ENCODE measurements at places on chromosomes 6 and 20.

DNA sequence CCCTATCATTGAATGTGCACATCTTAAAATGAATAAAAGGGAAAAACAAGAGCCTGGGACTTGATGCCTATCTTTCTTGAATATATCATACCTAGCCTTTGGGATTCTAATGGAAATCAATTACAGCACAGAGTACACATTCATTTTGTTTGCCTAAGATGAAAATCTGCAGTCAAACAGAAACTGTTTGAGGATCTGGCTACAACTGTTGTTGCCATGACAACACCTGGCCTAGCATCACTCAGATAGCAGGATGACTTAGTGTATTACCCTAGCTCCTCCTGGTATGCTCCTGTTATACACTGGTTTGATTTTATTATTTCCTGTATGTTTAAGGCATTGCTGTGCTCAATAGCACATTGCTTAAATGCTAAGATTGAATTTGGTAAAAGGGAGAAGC, 71.5 kb upstream of the LAMP5 start:
- DNase-seq, result no peak

DNA sequence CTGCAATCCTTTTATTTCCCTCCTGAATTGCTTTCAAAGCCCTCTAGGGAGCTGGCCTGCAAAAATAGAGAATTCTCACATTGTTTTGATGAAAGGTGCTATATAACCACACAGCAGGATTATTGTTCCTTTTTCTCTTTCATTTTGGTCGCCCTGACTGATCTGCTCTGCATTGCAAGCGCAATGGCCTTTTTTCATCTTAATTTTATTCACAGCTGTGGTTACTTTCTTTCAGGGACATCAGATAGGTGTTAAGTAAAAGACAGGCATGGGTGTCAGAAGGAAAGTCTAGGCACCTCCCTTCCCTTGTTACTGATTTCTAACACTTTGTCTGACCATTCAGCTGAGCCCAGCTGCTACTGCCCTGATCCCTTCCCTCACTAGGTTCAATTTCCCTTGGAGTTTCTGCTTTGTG, 850.5 kb upstream of the MAP3K7 start:
- no peak for DNase-seq

DNA sequence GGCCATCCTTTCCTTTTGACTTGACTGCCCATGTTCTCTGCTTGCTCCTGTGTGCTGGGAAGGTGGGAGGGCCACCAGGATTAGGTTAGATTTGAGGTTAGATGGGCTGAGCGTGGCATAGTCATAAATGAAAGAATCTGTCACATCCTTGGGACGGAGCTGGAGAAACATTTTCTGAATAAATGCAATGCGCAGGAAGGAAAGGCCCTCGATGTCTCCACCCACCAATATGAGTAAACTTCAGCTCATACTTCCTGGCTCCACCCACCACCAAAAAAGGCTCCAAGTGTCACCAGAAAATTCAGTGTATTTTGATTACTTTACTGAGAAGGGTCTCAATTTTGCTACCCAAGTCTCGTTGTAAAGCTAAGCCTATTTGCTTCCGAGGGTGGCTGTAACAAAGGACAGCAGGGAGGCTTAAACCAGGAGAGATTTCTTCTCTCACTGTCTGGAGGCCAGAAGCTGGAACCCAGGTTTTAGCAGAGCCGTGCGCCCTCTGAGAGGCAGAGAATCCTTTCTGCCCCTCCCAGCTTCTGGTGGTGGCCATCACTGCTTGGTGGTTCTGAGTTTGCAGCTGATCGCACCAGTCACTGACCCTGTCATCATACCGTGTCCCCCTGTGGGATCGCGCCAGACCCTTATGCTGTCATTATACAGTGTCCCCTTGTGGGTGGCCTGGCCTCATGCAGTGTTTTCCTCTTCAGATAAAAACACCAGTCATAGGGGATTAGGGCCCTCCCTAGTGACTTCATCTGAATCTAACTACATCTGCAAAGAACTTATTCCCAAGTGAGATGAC, 137.8 kb downstream of the TTLL2 start:
- DNase-seq, result no peak

DNA sequence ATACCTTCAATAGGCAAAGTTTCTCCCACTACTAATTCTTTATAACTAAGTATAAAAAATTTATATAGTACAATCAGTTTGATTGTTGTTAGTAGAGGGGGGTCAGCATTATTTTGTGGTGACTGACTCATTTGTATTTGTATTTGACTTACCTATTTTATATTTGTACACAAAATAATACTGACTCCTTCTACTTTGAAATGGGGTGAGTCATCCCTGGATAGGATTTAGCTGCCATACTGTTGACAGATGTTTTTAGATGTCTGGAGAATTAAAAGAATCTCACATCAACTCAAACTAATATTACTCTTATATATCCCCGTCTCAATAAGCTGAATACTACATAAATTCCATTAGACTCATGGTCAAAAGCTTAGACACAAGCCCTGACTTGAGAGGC, 114.9 kb downstream of the FRK start:
- DNase-seq, result no peak

DNA sequence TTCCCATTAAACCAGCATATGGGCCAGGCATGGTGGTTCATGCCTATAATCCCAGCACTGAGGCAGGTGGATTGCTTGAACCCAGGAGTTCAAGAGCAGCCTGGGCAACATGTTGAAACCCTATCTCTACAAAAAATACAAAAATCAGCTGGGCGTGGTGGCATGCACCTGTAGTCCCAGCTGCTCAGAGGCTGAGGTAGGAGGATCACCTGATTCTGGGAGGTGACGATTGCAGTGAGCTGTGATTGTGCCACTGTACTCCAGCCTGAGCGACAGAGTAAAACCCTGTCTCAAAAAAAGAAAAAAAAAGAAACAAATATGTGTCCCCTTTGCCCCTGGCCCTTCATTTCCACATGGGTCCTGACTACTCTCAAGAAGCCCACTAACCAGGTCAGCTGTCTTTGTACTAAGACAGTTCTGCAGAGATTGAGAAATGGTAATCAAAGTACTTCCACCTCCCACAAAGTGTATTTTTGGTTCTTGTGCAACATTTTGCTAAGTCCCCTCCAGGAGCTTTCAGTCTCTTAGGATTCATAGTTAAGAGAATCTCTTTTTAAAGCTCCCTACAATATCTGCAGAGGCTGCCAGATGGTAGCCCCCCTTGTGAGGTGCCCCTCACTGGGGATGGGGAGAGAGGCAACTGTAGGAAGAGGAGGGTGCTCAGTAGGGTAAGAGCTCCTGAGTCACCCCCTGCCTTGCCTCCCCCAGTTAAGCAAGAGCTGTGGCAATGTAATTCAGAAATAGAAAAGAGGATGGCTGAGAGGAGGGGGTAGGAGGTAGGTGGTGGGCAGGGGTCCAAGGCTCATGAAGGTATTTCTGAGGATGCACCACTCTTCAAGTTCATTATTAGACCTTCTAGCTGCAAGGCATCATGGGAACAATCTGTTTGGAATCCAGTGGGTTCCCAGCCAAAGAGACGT, 16.5 kb upstream of the WFDC2 start:
- no peak for DNase-seq

GRCh38 chr20:47306755-47307370, 49.6 kb downstream of the ZMYND8 start:
- no peak for DNase-seq

DNA sequence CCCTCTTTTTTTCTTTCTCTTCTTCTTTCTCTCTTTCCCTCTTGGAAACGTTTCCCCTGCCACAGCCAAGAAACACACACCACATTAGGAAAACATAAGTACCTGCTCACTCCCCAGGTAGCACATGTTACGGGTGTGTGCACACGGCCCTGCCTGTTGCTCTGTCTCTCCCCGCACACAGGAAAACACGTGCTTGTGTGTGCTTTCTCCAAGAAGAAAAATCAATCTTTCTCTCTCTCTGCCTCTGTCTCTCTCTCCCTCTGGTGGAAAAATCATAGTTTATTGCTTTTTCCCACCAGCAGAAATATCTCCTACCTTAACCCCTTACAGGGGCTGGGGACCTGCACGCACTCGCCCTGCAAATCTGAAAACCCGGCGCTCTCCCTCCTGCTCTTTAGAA, 102.3 kb downstream of the EDN3 start:
- DNase-seq, result no peak

DNA sequence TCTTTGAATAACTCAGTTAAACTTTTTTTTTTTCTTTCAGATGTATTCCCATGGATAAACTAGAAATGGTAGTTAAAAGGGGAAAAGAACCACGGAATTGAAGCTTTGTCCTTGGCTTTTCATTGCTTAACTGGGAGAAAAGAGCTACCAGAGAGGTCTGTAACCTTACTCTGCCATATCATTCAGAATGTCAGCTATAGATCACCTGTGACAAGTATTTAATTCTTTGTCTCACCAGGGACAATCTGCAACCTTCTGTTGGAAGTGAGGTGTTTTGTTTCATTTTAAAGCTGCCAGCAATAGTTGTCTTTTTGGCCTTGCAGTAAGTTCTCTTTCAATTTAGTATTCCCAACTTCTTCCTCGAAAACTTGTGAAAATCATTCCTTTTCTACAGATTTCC, 618.4 kb downstream of the FRK start:
- DNase-seq, result no peak

DNA sequence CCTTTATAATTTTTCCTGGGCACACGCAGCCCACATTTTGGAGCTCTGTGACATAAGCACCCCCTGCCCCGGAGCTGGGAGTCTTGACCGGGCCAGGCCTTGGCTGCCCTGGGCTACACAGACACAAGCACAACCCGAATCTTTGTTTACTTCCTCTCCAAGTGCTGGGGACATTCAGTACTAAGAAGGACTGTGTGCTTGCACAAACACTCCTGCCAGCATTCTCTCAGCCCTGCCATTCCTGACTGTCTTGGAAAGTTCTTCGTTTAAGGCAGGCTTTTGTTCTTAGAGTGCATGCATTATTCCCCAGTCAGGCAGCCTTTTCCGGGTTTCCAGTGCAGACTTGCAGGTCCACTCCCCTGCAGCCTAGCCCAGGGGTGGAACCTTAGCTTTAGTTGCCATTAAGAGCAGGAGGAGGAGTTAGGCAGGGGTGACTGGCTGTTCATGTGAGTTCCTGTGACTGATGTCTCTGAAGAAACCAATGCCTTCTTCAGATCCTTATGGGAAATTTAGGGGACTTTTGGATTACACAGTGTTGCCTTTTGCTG, 28.6 kb downstream of the FOXO3 start:
- DNase-seq, result no peak

GRCh38 chr6:44641344-44642031, 254.0 kb downstream of the CDC5L start:
- no peak for DNase-seq

GRCh38 chr6:7673063-7673536, 52.8 kb upstream of the BMP6 start:
- no peak for DNase-seq

DNA sequence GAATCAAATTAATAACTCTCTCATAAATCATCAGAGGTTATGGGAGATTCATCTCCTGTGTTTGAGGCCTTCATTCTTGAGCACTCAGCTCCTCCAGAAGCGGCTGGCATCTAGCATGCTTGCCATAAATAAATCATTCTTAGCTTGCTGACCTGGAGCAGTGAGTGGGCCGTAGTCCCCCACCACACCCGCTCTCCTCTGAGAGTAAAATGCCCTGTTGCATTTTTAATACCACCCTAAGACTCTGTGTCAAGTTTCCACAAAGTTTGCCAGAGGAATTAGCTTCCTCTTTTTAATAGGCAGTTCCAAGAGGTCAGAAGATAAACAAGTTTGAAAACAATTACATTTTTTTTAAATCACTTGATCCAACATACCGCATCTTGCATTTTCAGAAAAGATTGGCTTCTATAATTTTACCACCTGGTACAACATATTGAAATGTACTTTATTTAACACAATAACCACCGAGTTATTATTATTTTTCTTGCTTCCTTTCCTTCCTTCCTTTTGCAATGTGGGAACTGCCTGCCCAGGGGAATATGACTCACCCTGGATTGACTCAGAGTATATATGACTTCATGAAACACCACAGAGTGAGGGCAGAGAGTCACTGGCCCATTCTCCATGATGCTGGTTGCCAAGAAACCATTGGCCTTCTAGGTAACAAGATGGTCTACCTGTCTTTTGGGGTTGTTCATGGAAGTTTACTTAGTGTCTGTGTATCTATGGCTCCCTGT, 29.4 kb upstream of the CLIC5 start:
- no peak for DNase-seq

GRCh38 chr6:71727632-71728294, 158.6 kb upstream of the RIMS1 start:
- no peak for DNase-seq

DNA sequence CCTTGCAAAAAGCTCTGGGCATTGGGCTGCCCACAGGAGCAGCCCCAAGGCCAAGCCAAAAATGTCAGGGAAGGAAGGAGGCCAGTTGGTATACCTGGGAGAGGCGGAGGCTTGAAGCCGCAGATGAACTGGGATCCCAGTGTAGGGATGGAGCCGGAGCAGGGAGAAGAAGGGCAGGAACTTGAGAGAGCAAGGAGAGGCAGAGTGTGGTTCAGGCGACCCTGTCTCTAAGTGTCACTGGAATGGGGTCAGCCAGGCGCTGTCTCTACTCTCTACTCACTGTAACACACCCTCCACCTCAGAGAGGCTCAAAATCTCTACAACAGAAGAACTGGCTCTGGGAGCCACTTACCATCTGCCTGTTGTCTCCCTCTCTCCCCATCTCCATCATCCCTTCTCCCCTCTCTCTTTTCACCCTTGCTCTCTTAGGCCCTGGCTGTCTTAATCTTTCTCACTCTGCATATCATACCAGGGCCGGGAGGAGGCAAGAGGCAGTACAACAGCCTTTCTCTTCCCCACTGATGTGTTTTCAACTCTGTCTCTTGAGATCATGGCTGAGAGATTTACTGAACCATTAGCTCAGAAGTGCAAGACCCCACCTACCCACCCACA, 93.3 kb downstream of the CRYBG1 start:
- no peak for DNase-seq

DNA sequence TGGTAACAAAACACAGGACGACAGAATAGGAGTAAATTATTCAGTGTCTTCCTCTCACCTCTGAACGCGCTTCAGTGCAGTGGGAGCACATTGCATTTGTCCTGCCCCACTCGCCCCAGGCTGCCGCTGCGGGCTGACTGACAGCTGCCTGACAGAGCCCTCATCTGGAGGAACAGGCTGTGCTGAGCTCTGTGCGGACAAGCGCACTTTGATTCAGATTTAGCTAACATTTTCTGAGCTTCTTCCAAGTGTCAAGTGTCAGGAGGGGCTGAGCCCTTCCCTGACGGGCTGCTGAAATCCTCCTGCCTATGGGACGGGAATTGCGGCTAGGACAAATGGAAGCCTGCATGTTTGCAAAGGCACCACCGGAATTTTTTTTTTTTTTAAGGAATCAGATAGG, 383.0 kb upstream of the CDH4 start:
- no peak for DNase-seq

DNA sequence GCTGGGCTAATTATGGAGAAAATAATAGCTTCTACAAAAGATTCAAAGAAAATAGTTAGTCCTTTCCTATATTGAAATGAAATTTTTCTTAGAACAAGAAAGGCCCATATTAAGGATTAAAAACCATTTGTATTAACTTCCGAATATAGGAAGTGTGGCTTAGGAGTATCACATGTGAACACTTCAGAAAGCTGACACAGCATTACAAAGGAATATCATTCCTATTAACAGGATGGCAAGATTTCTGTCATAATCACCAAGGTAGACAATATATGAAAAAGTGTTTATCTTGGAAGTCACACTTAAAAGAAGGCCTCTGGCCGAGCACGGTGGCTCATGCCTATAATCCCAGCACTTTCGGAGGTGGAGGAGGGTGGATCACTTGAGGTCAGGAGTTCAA, 5.4 kb upstream of the LATS1 start:
- no peak for DNase-seq
